AG20443 (cell line): ENCODE measurements at places on chromosomes 1 and 21.
A peak's percentile ranks its signal among the peaks of the same experiment; 100 is the strongest.

- peak; percentile 88 for DNase-seq
These were observed 950 bp upstream of the EVA1C start for GRCh38 chr21:32411350-32412161.

- no peak for DNase-seq
These were observed 504.7 kb upstream of the PBX1 start for GRCh38 chr1:164054331-164054730.

DNA sequence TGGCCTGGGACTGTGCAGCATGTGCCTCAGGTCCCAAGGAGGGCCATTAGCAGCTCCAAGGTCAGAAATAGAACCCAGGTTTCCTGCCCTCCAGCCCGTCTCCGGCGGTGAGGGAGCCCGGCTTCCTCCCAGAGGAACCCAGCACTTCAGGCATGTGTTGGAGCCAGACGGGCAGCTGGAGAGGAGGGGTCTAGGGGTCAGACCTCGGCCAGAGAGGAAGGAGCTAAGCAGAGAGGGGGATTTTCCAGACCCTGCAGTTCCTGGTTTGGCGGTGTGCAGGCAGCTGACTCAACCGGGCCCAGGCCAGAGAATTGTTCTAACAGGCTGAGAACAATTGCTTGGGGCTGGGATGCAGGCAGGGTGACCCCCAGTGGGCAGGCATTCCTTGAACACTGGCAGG is 37.1 kb downstream of the HSPG2 start:
- no peak for DNase-seq

- peak; percentile 37 for DNase-seq
These were observed 41.3 kb upstream of the DMBX1 start for GRCh38 chr1:46448109-46448911.

GRCh38 chr1:60103186-60103585 is 29.6 kb upstream of the C1orf87 start:
- no peak for DNase-seq

- DNase-seq, result peak; percentile 74
These were observed 2.6 kb downstream of the TUFT1 start for GRCh38 chr1:151542710-151543129.

GRCh38 chr1:15411593-15412137 is 2.0 kb downstream of the EFHD2 start:
- no peak for DNase-seq

- no peak for DNase-seq
These were observed 54.7 kb upstream of the MPC2 start for GRCh38 chr1:167991546-167991945.

DNA sequence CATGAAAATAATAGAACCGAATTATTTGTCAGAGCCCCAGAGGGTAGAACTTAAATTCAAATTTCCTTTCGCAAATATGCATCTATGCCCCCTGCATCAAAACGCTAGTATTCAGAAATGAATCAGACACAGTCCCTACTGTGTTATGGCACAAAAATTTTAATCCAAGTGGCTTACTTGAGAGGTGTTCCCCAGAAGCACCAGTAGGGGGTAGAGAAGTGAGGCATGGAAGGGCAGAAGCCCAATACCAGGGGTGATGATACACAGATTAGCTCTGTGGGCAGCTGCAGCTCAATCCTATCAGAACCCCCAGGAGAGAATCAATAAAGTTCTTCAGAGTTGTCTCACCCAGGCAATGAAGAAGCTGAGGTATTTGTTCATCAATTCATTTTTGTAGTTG is 342.2 kb downstream of the OMA1 start:
- DNase-seq, result no peak

- DNase-seq, result no peak
These were observed 34.9 kb downstream of the TRIM11 start for GRCh38 chr1:228371741-228372182.

DNA sequence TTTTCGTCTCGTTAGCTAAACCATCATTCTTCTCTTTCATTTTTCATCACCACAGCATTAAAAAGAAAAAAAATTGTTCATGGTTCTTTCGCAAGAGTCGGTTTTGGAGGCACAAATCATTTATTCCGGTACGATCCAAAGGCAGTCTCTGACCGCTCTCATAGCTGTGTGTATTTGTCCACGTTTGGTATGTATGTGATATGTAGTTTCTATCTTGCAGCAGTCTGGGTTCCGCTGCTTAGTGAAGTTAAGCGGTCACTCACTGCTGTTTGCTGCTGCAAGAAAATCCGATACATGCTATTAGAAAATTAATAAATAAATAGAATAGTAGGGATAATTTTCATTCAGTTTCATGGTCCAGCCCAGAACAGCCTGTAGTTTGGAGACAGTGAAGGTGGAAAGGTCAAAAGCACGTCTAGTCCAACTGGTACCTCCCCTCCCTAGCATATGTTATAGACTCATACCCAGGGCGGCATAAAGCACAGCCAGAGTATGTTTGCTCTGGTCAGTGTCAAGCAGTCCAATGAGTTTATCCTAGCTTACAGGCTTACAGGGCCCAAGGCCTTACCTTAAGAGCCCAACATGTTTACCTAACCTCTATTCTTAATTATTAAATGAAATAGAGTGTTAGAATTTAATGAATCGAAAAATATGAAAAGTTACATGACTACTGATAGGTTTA is 2.5 kb downstream of the FMN2 start:
- no peak for DNase-seq

DNA sequence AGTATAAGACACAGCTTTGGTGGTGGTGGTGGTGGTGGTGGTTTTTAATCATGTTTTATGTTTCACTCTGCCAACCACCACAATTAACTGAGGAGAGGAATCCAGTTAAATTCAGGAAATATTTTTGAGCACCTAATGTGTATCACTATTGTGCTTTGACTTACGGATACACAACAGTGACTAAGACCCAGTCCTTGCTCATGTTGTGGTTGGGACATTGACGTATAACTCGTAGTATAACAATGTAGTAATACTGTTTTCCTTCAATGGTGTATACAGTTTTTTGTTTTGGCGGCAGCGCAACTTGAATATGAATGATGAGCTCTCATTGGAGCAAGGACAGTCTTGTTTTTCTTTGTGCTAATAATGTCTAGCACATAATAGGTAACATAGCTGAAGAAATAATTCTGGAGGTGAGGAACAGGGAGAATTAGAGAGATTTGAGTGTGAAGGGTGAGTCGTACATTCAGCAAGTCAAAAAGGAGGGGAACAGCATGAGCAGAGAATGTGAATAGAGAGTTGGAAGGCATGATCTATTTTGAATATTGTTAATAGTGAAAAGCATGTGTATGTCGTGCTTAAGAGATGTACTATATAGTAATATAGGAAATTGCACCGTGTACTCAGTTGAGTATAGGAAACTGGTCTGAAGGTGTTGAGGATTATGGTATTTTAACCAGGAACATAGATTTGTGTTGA is 5.5 kb downstream of the CACYBP start:
- no peak for DNase-seq

DNA sequence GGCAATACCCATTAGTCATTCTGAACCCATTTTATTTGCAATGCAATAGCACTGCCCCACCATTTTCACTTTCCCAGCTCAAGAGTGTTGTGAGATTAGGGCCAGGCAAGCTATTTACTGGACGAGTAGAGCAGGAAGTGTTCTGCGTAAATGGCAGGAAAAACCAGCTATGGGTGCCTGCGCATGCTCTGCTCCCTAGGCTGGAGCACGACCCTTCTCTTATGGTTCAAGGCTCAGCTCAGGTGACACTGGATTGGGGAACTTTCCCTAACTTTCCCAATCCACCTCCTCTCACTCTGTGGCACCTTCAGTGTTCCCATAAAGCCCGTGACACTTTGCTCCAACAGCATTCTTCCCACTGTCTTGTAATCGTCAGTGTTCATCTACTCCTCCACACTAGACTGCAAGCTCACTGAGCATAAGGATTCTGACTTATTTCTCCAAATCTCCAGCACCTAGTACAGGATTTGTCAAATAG is 3.6 kb upstream of the MAN1A2 start:
- no peak for DNase-seq
